Activated B cell treated with CpG ODN at 0.5 μM for 24 hours (primary cell): ENCODE measurements at places on chromosomes 5 and 9.

DNA sequence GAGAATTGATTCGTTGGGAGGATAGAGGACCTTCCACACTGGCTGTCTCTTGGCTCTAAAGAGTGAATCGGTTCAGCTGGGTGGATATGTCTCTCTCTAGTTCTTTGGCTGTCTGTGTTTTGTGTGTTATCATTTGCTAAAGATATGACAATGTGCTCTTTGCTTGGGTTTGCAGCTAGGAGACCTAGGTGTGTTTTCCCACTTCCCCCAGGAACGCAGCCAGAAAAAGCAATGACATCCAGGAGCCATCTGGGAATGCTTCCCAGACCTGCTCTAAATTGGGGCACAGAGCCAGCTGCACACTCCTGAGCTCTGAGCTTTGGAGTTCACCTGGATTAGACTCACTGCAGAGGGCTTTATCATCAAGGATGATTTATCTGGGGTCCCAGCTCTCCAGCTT lies 12.8 kb upstream of the PDZD2 start:
- no peak for DNase-seq

DNA sequence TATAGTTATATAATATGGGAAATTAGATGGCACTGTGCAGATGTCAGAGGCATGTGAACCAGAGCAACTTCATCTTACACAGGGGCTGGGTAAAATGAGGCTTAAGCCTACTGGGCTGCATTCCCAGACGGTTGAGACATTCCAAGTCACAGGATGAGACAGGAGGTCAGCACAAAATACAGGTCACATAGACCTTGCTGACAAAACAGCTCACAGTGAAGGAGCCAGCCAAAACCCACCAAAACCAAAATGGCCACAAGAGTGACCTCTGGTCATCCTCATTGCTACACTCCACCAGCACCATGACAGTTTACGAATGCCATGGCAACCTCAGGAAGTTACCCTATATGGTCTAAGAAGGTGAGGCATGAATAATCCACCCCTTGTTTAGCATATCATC lies 479.4 kb downstream of the TLR4 start:
- DNase-seq = no peak

- no peak for DNase-seq
Observed at GRCh38 chr9:76369583-76369982, 24.6 kb downstream of the RFK start.

DNA sequence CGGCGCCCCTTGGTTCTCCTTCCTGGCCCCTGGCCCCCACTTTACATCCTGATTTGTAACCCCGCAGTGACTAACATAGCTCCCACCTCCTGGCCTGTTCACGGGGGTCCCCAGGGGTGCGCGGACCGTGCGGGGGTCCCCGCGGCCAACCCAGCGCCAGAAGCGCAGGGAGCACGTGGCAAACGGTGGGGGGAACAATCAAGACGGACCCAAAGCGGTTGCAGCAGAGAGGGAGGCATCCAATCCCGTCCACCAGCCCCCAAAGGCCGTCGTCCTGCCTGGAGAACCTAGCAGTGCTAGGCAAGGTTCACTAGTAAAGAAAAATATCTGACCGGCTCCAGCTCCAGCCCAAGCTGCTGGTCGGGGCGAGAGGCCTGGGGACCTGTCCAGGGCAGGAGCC lies 201.5 kb downstream of the AUH start:
- no peak for DNase-seq

- no peak for DNase-seq
Observed at GRCh38 chr5:93307557-93307956, 273.5 kb downstream of the NR2F1-AS1 start.

- no peak for DNase-seq
Observed at GRCh38 chr9:106862821-106863720, at the start of gene ZNF462. Gene ZNF462, plus strand, starts transcription at chr9:106863166. Its CDS starts 60,218 bp downstream, at chr9:106923384.

DNA sequence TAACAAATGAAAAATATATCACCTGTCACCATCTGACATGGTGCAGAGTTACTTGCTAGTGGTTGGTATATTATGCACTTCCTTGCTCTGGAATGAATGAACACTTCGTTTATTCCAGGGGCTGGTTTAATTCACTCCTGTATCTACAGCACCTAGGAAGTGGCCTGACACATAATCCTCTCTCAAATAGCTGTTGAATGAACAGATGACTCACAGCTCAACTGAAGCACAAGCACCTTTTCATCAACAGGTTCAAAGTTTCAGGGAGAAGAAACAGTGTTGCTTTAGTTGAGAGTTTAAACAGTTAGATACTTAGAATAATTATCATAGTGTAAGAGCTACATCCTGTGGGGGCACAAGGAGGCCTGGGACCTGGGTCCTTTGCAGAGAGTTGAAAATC lies 135.0 kb upstream of the DAP start:
- no peak for DNase-seq

- no peak for DNase-seq
Observed at GRCh38 chr5:33588654-33589372, 148.0 kb downstream of the TARS1 start.

- DNase-seq = no peak
Observed at GRCh38 chr9:385818-386398, 171.2 kb downstream of the DOCK8 start.

DNA sequence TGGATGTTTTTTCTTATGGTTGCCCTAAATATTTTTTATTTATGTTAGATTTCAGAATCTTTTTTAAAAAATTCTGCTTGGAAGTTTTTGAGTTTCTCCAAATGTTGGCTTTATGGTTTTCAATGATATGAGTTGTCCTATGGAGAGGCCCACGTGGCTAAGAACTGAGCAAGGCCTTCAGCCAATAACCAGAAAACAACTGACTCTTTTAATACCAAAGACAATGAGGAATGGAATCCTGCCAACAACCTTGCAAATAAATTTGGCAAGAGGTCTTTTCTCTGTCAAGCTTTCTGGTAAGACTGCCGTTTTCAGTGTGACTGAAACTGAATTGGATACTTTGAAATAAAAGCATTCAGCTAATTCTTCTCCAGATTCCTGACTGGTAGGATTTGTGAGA lies 1740.1 kb upstream of the WWC1 start:
- no peak for DNase-seq

- no peak for DNase-seq
Observed at GRCh38 chr5:10452768-10453331, 11.2 kb downstream of the ROPN1L start.

DNA sequence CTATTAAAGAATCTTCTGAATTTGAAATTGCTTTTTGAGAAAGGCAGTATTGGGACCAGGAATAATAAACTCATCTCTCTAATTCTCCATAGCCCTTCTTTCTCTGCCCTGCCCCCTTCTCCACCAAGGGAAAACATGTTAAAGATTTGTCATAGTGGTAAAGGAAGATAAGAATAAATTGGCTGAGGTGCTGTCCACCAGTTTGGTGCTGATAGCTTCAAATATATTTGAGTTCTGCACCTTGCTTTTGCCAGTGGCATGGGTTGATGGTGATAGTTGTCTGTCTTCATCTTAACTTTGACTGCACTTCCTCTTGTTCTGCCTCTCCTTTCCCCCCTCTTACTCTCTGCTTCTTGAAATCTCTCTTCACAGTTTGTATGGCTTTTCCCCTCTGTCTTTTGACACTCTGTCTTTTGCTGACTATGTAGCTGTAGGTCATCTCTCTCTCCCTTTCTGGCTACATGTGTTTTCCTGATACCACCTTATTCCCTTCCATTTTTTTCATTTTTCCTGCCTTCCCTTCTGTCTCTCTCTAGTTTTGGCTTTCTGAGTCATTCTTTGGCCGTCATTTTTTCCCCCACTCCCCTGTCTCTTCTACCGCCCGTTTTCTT lies 56.6 kb downstream of the NDUFS4 start:
- DNase-seq = no peak

GRCh38 chr5:113221294-113222176 lies 213.3 kb downstream of the TSSK1B start:
- DNase-seq = no peak

- no peak for DNase-seq
Observed at GRCh38 chr9:70682298-70682697, 267.8 kb upstream of the KLF9 start.

GRCh38 chr9:129523943-129524581 lies 96.8 kb downstream of the C9orf50 start:
- no peak for DNase-seq

GRCh38 chr5:73994963-73995362 lies 369.0 kb downstream of the ARHGEF28 start:
- no peak for DNase-seq

- no peak for DNase-seq
Observed at GRCh38 chr9:111965566-111966019, 69.0 kb downstream of the UGCG start.

DNA sequence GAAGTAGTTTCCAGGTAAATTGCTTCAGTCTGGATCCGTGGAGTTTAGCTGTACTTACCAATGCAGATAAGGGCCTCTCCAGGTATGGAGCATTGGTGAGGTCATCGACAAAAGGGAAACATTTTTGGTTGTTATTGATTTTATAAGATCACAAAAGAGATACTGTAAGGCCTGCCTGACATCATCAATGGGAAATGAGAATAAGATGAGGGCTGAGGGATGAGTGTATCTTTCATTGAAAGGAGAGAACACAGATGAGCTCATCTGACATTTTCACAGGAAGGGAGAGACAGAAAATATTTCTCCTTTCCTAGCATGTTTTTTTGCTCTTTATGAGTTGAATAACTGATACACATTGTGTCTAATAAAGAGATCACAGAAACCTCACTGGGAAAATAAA lies 233.6 kb downstream of the SAXO1 start:
- no peak for DNase-seq

DNA sequence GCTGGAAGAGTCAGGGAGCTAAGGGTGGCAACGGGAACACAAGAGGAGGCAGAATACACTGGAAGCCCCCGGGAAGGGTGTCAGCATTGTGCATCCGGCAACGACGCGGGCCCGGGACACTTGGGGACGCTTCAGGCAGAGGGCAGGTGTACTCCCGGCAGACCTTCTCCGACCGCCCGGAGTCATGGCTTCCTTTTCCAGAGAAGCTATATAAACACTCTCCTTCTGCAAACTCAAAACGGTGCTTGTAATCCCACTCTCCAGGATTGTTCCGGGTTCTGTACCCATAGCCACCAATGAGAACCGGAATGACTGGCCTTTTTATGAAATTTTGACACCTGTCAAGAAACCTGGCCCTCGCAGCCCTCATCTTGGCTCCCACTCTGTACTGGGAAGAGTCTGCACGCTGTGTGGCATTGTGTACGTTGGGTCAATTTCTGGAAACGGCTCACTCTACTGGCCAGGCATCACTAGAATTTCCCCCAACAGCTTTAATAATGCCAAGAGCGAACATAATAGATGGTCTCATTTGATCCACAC lies 462 bp upstream of the MCC start:
- DNase-seq = no peak

DNA sequence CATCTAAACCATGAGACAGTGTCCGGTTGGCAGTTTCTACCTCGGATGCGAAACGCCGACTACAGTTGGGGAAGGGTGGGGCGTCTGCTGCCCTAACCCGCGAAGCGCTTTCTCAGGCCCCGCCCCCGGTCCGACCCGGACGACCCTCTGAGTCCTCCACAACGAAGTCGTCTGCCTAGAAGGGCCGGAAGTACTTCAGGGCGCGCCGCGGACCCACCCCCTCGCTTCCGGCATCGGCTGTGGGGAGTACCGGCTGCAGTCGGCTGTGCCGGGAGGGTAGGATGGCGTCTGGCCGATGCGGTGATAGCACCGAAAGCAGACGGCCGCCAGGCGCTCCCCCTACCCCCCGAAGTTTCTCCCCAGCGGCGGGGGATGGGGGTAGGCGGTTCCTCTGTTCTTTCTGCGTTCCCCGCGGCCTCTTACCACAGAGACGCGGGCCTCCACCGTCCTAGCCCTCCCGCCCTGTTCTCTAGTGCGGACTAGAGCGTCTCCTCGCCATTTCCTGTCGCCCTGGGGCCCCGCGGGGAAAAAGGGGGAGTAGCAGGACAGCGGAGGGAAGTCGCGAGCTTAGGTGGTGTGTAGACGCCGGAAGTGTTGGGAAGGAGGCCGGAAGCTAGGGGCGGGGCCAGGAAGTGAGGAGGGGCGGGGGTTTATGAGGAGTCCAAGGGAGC lies at the start of gene TRIM41:
TSS of gene TRIM41 (plus strand) at position 224 of the 671 bp plus-strand sequence. CDS start 719 bp downstream, outside the sequence.
- DNase-seq = peak; percentile 98

- no peak for DNase-seq
Observed at GRCh38 chr9:121273064-121273775, 5.3 kb downstream of the GSN start.

GRCh38 chr5:154647761-154648145 lies 107.4 kb upstream of the LARP1 start:
- no peak for DNase-seq

GRCh38 chr5:141951332-141951781 lies 6.6 kb downstream of the PCDH12 start:
- DNase-seq = no peak

- no peak for DNase-seq
Observed at GRCh38 chr5:116686438-116686837, 111.8 kb upstream of the SEMA6A start.

GRCh38 chr5:56091664-56092063 lies 96.9 kb upstream of the IL6ST start:
- DNase-seq = no peak

DNA sequence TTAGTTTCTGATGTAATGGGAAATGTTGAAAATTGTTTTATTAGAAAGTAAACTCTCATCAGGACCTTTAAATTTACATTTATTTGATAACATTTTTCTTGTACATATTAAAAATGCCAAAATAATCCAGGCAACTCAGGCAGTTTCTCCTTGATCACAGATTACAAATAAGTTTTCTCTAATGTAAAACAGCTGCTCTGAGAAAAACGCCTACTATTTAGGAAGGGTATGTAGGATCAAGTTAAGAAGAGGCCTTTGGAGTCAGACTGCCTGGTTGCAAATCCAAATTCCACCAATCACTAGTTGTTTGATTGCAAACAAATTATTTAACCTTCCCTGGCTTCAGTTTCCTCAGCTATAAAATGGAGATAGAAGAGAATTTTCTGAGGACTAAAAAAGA lies 610.8 kb downstream of the PDE4D start:
- no peak for DNase-seq

GRCh38 chr5:180324601-180324950 lies 28.6 kb downstream of the GFPT2 start:
- no peak for DNase-seq
